ENCODE measurements at places on chromosomes 11 and 22.

GRCh38 chr11:24963852-24964251 is 467.0 kb downstream of the LUZP2 start:
- peak; percentile 7 for DNase-seq

DNA sequence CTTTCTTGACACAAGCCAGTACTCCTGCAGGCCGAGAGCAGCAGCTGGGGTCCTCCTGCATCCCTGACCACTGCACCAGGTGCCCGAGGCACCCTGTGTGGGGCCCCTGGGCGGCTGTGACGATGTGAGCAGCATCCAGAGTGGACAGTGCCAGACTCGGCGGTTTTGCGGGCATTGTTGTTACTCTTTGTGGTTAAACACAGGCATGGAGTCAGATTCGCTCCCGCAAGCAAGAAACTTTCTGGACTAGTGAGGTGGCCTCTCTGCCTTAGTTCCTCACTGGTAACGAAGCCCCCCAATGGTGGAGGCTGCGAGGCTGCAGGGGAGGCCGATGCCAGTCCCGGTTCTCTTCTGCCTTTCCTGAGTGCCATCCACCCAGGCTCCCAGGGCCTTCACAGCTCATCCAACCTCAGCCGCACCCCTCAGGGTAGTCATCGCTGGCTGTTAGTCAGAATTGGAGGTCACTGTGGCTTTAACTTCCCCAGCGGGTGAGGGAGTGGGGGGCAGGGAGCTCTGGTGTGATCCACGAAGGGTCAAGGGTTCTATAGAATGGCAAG is 3.7 kb upstream of the CLDN5 start:
- DNase-seq: no peak

DNA sequence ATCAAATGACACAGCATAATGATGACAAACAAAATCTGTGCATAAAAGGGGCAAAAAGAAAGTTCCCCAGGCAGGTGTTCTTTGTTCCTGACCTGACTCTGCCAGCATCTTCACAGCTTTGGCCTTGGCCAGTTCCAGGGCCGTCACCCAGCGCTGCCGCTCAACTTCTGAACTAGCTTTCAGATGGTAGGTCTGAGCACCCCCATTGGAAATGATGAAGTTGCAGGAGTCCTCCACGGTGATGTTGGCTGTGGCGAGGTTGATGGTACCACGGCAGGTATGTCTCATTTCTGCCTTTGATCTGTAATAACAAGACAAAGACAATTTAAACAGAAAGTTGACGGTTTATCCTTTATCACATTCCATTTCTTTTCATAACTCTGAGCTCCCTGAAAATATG is 5.3 kb downstream of the OSBP start:
- no peak for DNase-seq

DNA sequence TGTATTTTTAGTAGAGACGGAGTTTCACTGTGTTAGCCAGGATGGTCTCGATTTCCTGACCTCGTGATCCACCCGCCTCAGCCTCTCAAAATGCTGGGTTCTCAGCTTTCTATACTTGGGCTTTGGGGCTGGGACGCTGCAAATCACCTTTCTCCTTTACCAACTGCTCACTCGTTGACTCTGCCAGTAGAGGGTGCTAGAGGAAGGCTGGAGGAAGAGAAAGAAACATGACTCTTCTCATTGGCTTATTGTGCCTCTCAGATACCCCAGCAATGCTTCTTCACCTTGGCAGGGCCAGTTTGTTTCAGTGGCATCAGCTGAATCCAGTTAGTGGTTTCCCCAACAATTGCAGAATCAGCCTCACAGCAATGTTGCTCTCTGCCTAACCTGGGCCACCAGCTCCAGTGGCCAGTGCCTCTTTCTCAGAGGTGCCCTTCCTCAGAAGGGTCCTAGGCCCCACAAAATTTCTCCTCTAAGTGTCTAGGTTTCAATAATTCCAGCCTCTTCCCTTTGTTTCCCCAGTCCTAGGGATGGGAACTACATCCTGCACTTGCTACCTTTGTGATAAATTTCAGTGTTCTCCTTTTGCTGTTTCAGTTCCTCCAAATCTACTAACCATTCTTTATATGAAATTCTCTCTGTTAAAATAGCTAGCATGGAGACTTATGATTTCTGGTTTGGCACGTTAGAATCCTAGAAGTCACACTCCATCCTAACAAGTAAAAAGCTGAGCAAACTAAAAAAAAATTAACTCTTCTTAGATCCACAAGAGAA is 71.5 kb upstream of the VSTM5 start:
- DNase-seq: no peak

- no peak for DNase-seq
Observed at GRCh38 chr11:119056421-119056999, 495 bp downstream of the HYOU1 start.

DNA sequence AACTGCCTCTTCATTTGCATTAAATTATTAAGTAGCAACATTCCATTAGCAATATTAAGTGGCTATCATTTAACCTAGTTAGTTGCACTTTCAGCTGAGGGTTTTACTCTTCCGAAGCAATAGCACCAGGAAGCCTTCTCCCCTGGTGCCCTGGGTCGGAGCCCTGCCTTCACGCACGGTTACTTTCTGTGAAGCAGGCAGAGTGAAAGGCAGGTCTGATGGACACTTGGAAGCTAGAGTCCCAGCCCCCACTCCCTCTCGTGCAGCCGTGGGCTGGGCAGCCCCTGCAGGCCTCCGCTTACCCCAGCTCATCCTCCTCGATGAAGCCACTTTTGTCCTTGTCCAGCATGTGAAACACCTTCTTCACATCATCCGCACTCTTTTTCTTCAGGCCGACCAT is 2.0 kb downstream of the PVALB start:
- no peak for DNase-seq

Measured in cerebellum (tissue), 4 donors.